ENCODE measurements at places on chromosomes 7 and 10.

GRCh38 chr10:115432188-115432819, 339.1 kb downstream of the ATRNL1 start:
- H3K27ac ChIP-seq = no peak overlapping the region
- no peaks in the 10 kb centered on the region for H3K4me1 ChIP-seq
- no peaks in the 10 kb centered on the region for H3K36me3 ChIP-seq
- H3K27me3 ChIP-seq = no peaks in the 10 kb centered on the region

GRCh38 chr7:101134399-101134980, 7.6 kb downstream of the SERPINE1 start:
- H3K4me1 ChIP-seq = peaks cover 2% of the 10 kb centered on the region
- no peak for DNase-seq
- H3K36me3 ChIP-seq = no peaks in the 10 kb centered on the region
- peaks cover 10% of the 10 kb centered on the region for H3K27me3 ChIP-seq

DNA sequence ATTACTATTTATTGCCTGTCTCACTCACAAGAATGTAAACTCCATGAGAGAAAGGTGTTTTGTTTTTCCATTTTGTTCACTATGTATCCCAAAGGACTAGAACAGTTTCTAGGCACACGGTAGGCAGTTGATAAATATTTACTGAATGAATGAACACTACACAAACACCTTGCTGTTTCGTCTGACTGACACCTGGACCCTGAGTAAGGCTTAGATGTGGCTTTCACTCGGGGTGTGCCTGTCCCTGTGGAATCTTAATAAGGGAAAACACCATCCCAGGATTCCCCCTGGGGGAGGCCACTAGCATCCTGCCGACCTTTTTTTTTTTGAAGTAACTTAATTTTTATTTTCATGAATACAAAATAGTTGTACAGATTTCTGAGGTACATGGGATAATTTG, 66.6 kb upstream of the STEAP1B start:
- H3K4me3 ChIP-seq = no peak overlapping the region

GRCh38 chr10:110017907-110018306, 10.1 kb downstream of the ADD3 start:
- DNase-seq = no peak
- no peak overlapping the region for H3K4me3 ChIP-seq
- H3K27me3 ChIP-seq = no peaks in the 10 kb centered on the region
- H3K36me3 ChIP-seq = no peaks in the 10 kb centered on the region
- no peak overlapping the region for H3K27ac ChIP-seq
- H3K4me1 ChIP-seq = no peaks in the 10 kb centered on the region

- H3K4me3 ChIP-seq = no peak overlapping the region
- peaks cover 16% of the 10 kb centered on the region for H3K4me1 ChIP-seq
- peaks cover 13% of the 10 kb centered on the region for H3K36me3 ChIP-seq
- no peak for DNase-seq
These were observed 19.4 kb downstream of the SPOCK2 start for GRCh38 chr10:72068901-72069446.

DNA sequence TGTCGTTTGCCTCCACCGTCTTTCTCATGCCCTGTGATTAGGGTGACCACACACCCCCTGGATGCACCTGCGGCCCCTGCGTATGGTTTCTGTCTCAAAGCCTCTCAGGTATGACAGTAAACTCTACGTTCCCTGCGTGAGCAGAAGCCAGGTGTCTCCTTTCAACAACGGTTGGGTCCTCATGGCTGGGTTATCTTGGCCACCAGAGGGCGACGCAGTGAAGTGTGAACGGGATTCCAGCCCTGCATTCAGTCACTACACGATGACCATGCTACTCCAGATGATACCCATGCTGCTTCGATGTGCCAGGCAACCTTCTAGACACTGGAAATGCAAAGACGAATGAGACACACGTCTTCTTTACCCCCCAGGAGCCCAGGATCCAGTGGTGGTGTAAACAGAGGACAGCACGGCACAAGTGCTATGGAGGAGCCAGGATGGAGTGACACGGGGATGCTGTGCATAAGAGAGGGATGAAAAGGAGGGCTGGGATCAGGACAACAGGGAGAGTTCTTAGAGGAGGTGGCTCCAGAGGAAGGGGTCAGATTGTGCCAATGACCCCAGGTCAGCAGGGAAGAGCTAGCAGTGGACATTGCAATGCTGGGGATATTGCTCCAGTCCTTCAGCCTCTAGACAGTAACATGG, 228.1 kb upstream of the PFKP start:
- peaks cover 1% of the 10 kb centered on the region for H3K4me1 ChIP-seq
- no peak overlapping the region for H3K27ac ChIP-seq
- H3K4me3 ChIP-seq = no peak overlapping the region
- peaks cover 3% of the 10 kb centered on the region for H3K27me3 ChIP-seq
- peak; percentile 53 for DNase-seq
- H3K36me3 ChIP-seq = peaks cover 7% of the 10 kb centered on the region

- peaks cover 2% of the 10 kb centered on the region for H3K27me3 ChIP-seq
- DNase-seq = no peak
- no peak overlapping the region for H3K27ac ChIP-seq
- peaks cover 31% of the 10 kb centered on the region for H3K36me3 ChIP-seq
These were observed 25.8 kb downstream of the MAPK8 start for GRCh38 chr10:48332166-48332870.

GRCh38 chr7:17524746-17525145, 226.3 kb downstream of the AHR start:
- H3K27me3 ChIP-seq = peaks cover 1% of the 10 kb centered on the region
- H3K36me3 ChIP-seq = no peaks in the 10 kb centered on the region

DNA sequence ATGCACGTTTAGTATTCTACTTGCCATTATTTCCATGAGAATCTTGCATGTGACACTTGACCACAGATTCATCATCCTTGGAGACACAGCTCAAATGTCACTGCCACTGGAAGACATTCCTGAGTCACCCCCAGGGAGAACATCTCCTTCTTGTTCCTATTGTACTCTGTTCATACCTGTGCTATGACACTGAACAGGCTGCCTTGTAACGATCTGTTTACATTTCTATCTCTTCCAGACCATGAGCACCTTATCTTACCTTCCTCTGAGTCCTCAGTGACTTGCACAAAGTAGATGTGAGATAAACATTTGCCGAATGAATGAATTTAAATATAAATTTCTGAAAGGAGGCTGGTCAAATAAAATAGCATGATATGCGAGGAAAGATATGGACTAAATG, 331.9 kb upstream of the LRRN3 start:
- DNase-seq = no peak
- H3K4me1 ChIP-seq = peaks cover 2% of the 10 kb centered on the region
- no peaks in the 10 kb centered on the region for H3K27me3 ChIP-seq
- H3K4me3 ChIP-seq = no peak overlapping the region
- H3K36me3 ChIP-seq = no peaks in the 10 kb centered on the region
- H3K27ac ChIP-seq = no peak overlapping the region

DNA sequence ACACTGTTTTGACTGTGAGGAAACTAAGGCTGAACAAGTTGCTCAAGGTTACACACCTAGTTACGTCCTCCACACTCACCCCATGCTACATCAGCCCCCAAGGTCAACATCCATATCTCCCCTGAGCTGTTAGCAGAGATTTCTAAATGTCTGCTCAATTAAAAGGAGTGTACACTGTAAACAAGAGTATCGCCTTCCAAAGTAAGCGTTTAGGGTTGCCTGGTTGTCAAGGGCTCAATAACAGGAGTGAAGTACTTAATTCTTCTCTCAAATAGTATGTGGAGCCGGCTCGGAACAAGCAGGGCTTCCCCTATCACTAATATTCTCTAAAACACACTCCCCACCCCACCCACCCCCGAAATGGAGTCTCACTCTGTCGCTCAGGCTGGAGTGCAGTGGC, 412.8 kb upstream of the GALNT17 start:
- DNase-seq = no peak
- H3K36me3 ChIP-seq = peaks cover 9% of the 10 kb centered on the region
- H3K4me1 ChIP-seq = peaks cover 40% of the 10 kb centered on the region
- H3K27me3 ChIP-seq = peaks cover 5% of the 10 kb centered on the region

- no peaks in the 10 kb centered on the region for H3K27me3 ChIP-seq
- no peaks in the 10 kb centered on the region for H3K36me3 ChIP-seq
- no peak overlapping the region for H3K27ac ChIP-seq
- DNase-seq = no peak
- no peaks in the 10 kb centered on the region for H3K4me1 ChIP-seq
These were observed 27.0 kb downstream of the CPED1 start for GRCh38 chr7:121015560-121015959.

GRCh38 chr7:30780941-30781340, 9.7 kb downstream of the MINDY4 start:
- H3K4me3 ChIP-seq = no peak overlapping the region
- no peak for DNase-seq
- H3K4me1 ChIP-seq = no peaks in the 10 kb centered on the region
- no peak overlapping the region for H3K27ac ChIP-seq
- no peaks in the 10 kb centered on the region for H3K36me3 ChIP-seq
- H3K27me3 ChIP-seq = peaks cover 2% of the 10 kb centered on the region

GRCh38 chr7:80253653-80254052, 119.0 kb downstream of the GNAI1 start:
- no peak for DNase-seq
- no peak overlapping the region for H3K4me3 ChIP-seq
- H3K4me1 ChIP-seq = no peaks in the 10 kb centered on the region

DNA sequence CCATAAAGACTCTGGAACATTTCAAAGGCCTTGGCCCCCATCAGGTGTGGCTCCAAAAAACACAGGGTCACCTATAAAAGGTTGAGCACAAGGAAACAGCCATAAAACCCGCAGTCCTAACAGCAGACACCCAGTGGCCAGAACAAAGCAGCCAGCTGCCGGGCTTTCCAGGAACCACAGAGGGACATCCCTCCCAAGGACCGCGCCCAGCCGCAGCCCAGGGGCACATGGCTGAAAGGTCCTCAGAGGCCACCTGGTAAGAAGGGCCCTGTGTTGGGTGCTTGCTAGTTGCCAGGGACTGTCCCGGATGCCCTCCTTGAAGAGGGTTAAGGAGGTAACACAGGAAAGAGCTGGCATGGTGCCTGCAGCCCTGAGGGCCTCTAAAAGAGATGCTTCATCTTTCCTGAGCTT, 32.7 kb downstream of the KCNMA1 start:
- no peak for DNase-seq
- no peak overlapping the region for H3K4me3 ChIP-seq
- peaks cover 2% of the 10 kb centered on the region for H3K27me3 ChIP-seq
- H3K27ac ChIP-seq = no peak overlapping the region
- no peaks in the 10 kb centered on the region for H3K36me3 ChIP-seq

GRCh38 chr7:101614939-101615302, 14.2 kb downstream of the MYL10 start:
- peaks cover 7% of the 10 kb centered on the region for H3K4me1 ChIP-seq
- H3K4me3 ChIP-seq = no peak overlapping the region
- peaks cover 8% of the 10 kb centered on the region for H3K27me3 ChIP-seq
- H3K36me3 ChIP-seq = no peaks in the 10 kb centered on the region
- DNase-seq = no peak

- no peak overlapping the region for H3K4me3 ChIP-seq
- no peak for DNase-seq
- no peaks in the 10 kb centered on the region for H3K36me3 ChIP-seq
- no peaks in the 10 kb centered on the region for H3K27me3 ChIP-seq
These were observed 63.1 kb upstream of the TFEC start for GRCh38 chr7:116093516-116094301.

DNA sequence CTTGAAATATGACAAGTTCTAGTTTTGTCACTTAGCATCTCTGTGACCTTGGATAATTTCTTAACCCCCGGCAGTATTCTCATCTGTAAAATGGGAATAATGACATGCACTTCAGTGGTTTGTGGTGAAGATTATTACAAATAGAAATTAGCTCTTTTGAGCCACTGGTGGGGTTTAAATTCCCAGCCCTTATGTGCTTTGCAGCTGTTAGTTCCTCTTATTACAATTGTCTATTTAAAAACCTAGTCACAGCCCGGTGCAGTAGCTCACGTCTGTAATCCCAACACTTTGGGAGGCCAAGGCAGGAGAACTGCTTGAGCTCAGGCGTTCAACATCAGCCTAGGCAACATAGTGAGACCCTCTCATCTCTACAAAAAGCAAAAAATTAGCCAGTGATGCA, 30.1 kb downstream of the CAV1 start:
- no peak for DNase-seq
- no peaks in the 10 kb centered on the region for H3K27me3 ChIP-seq
- H3K4me1 ChIP-seq = peaks cover 3% of the 10 kb centered on the region
- H3K27ac ChIP-seq = no peak overlapping the region
- no peaks in the 10 kb centered on the region for H3K36me3 ChIP-seq

DNA sequence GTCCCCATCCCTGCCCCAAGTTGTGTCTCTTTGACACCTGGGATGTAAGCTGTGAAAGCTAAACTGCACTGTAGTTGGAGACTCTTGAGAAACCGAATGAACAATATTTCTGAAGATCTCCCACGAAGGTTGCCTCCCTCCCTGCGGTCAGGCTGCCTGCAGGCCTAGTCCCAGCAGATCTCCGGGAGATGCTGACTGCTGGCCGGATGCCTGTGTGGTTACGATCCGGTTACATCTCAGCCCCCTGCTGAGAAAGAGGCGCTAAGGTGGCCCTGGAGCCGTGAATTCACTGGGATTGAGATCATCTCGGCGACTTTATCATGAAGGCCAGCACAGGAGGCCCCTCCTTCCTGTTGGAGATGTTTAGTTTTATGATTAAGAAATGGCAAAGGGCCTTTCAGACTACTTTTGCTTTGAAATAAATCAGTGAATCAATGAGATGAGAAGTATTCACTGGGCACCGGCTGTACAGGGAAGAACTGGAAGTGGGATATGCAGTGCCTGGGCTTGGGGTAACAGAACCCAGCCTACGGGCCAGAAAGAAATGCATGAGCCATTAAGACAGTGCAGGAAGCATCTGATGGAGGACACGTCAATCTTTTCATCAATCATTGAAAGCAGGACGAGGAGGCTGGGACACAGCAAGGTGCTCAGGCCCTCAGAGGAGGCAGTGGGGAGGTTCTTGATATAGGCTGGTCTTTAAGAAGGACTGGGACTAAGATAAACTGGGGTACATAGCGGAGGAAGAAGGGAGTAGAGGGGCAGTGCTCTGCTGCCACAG, 177.6 kb downstream of the PRKAG2 start:
- no peaks in the 10 kb centered on the region for H3K36me3 ChIP-seq
- DNase-seq = no peak
- H3K4me1 ChIP-seq = peaks cover 10% of the 10 kb centered on the region
- H3K4me3 ChIP-seq = no peak overlapping the region
- H3K27me3 ChIP-seq = peaks cover 8% of the 10 kb centered on the region

DNA sequence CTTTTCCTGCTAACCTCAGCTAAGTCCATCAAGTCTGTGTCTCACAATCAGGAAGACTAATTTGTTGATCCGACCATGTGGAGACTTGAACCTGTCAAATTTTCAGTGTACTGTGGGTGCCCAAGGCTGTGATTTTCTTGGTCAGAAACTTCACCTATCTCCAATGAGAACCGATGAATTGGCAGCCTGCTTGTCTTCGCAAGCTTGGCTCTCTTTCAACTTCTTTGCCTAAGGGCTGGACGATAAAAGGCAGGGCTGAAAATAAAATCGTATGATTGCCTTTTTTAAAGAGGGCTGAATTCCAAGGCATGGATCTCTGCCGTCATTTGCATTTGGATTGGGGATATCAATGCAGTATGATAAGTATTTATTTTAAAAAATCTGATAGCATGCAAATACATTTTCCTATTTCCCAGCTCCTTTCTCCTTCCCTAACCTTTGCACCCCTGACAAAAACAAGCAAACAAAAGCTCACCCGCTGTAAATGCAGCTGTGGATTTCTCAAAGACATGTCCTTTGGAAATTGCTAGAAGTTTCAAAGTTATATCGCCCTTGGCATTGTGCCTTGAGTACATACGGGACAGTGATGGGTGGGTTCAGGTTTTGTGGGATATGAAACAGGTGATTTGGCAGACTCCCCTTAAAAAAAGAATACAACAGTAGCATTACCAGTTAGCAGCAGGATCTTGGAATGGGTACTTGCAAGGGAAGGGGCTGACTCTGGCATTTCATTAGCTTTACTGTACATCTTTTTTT, 80.6 kb downstream of the NPTX2 start:
- peaks cover 2% of the 10 kb centered on the region for H3K4me1 ChIP-seq
- H3K36me3 ChIP-seq = peaks cover 14% of the 10 kb centered on the region
- H3K4me3 ChIP-seq = no peak overlapping the region
- peaks cover 4% of the 10 kb centered on the region for H3K27me3 ChIP-seq
- no peak overlapping the region for H3K27ac ChIP-seq

Data from glutamatergic neuron (in vitro differentiated cells).